ENCODE measurements at places on chromosomes 4 and X. TPM values are rescaled to one million over a fixed set of nuclear protein-coding genes. Genes with fewer than 3 reads are reported as not detected.

Gene DUX4
- total RNA-seq: not detected

DNA sequence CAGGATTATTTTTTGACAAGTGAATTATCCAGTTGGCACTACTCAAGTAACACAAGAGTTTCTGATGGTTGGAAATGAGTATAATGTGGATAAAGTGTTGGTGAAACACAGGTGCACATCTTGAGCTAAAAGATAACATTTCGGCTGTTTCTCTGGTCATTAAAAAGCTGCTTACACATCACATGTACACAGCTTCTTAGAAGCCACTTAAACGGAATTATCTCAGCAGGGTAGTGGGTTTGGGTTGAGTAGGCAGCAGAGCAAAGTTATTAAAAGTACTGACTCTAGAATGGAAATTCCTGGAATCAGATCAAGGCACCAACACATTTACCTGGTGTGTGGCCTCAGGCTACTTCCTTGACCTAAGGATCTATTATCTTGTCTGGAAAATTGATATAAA lies 55.4 kb upstream of the RASSF6 start:
- no peaks in the 10 kb centered on the region for H3K36me3 ChIP-seq
- H3K4me3 ChIP-seq: no peak overlapping the region

DNA sequence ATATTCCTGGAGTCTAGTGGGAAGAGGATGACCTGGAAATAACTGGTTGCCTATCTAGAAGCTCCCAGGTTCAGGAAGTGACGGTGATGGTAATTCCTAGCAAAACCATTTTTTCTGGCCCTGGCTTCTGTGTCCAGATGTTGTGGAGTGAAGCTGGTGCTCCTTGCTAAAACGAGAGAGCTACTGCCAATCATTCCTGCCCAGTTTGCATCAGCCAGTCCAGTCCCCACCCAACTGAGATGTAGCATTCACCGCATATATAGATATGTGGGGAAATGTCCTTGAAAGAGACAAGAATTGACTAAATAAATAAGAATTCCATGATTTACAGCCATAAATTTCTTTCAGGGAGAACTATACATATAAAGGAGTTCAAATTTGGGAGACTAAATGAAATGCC lies 6.3 kb downstream of the HPGDS start:
- peaks cover 3% of the 10 kb centered on the region for H3K4me1 ChIP-seq
- H3K27ac ChIP-seq: no peak overlapping the region
- H3K36me3 ChIP-seq: no peaks in the 10 kb centered on the region
- no peak overlapping the region for H3K4me3 ChIP-seq
- H3K27me3 ChIP-seq: no peaks in the 10 kb centered on the region

GRCh38 chr4:188268131-188268908 lies 129.1 kb downstream of the TRIML1 start:
- H3K27ac ChIP-seq: no peak overlapping the region
- no peaks in the 10 kb centered on the region for H3K36me3 ChIP-seq
- H3K27me3 ChIP-seq: no peaks in the 10 kb centered on the region
- no peak overlapping the region for H3K4me3 ChIP-seq
- H3K4me1 ChIP-seq: no peaks in the 10 kb centered on the region

- H3K4me3 ChIP-seq: no peak overlapping the region
- H3K4me1 ChIP-seq: no peaks in the 10 kb centered on the region
- no peak for DNase-seq
- H3K27me3 ChIP-seq: no peaks in the 10 kb centered on the region
- H3K36me3 ChIP-seq: no peaks in the 10 kb centered on the region
These were observed 53.4 kb downstream of the KDR start for GRCh38 chr4:55071951-55072350.

GRCh38 chrX:124346877-124347241 lies 496 bp downstream of the SH2D1A start:
- H3K27ac ChIP-seq: no peak overlapping the region
- no peaks in the 10 kb centered on the region for H3K36me3 ChIP-seq
- H3K27me3 ChIP-seq: no peaks in the 10 kb centered on the region
- DNase-seq: no peak
- H3K4me1 ChIP-seq: no peaks in the 10 kb centered on the region

Data from muscle of leg (tissue), 16 donors.